ENCODE measurements at places on chromosomes 5 and 9. TPM values are rescaled to one million over a fixed set of nuclear protein-coding genes. Genes with fewer than 3 reads are reported as not detected.

SHB gene
- total RNA-seq: 7.7 TPM

C9 gene
- not detected for total RNA-seq

DIPK1B gene
- 5.2 TPM for total RNA-seq

MLANA gene
- total RNA-seq: not detected

ALDH1B1 gene
- 47.2 TPM for total RNA-seq

DNA sequence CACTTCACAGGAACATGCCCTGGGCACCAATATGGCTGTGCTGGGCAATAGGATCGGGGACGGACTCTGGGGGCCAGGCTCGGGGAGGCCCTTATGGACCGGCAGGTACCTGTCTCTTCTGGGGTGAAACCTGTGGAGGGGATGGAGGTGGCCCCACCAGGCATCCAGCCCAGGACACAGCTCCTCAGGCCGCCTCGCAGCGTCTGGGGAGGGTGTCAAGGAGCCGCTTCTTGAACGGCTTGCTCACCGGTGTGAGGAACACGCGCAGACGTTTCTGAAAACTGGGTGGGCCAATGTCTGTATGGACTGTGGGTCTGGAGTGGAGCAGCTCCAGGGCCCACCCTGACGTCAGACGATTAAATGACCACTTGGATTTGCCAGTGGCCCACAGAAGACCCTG is 45.8 kb downstream of the PLEKHG4B start:
- DNase-seq: no peak

DNA sequence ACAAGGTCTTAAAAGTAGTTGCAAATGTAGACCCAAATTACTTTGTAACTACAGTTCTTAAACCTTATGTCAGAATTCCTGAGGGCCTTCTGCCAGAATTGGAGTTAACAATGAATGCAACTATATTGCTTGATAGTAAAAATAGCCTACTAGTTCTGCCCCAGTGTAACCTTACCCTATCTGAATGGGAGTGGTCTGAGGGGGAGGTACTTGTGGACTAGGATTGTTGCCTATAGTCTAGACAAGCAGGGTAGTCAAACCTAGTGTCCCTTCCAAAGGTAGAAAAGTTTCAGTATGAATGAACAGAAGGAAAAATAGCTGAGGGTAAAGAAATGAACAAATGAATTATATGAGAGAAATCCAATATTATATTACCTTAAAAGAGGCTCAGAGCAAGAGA is 242.2 kb downstream of the PJA2 start:
- DNase-seq: no peak

GRCh38 chr5:73514418-73514817 is 16.2 kb downstream of the BTF3 start:
- no peak for DNase-seq

GRCh38 chr9:21991072-21991959 is 2.9 kb downstream of the CDKN2A start:
- DNase-seq: no peak

DNA sequence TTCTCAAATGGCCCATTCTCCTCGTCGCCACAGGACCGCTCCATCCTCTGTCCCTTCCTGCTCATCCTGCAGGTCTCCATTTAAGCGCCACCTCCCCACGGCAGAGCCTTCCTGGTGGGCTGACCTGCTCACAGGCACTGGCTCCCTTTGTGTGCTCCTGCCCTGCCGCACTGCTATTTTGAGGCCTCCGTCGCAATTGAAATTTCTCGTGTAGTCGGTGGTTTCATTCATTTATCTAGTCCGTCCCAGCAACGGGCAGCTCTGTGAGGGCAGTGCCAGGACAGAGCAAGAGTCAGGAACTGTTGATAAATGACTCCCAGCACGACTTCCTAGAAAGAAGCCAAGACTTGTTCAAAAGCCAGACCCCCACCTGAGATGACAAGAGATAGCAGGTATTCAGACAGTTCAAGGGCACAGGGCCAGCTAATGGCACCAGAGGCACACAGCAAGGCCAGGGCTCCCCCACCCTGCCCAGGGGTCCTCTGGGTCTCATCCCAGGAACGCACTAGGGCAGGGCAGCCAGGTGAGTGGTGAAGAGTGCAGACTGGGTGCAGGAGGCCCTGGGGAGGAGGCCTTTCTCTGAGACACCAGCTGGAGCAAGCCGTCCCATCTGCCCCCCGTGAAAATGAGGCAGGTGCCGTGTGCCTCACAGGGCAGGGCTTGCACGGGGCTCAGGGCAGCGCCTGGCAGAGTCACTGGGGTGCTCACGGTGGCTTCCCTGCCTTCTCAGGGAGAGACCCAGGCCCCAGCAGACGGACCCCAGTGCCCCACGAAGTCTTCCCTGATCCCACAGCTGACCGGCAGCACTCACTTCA is 36.9 kb downstream of the FAM78A start:
- no peak for DNase-seq

DNA sequence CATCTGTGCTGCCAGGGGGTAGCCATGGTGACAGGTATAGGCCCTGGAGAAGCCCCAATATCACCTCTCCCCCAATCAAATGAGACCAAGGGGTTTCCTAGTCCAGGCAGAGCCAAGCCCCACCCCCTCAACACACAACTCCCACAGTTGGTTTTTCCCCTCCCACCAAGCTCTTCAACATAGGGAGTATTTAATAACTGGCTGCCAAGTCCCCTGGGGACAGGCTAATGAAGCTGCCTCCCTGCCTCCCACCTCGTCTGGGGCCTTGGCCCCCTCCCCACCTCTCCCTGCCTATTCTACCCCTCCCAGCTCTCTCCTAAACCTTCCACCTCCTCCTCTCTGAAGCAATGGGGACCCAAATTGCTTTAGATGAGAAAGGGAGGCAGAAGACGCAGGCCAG is 23.4 kb downstream of the CPLX2 start:
- DNase-seq: no peak

GRCh38 chr9:75890472-75891276 is at the start of gene PCSK5:
Gene PCSK5 (plus strand): TSS chr9:75890673. CDS start chr9:75891182, 509 bp downstream.
- peak; percentile 91 for DNase-seq

GRCh38 chr5:12017007-12017406 is 112.8 kb upstream of the CTNND2 start:
- no peak for DNase-seq

DNA sequence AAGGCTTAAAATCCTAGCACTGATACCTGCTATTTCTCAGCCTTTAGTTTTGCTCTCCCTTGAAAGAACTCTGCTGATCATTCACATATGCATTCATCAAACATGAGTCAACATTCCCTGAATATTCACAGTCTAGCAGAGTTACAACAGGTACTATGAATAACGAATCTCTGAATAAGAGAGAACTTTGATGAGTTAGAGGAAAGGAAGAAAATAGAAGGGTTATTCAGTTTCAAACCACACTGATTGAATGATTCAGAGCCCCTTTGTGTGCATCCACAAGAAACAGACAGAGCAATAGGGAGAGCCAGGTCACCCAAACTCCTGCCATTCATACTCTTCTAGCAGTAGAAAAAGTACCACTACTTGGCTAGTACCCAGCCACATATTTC is 36.0 kb downstream of the FOXD1 start:
- no peak for DNase-seq

GRCh38 chr5:67102708-67103107 is 93.9 kb downstream of the CD180 start:
- DNase-seq: no peak

Data from ovary (tissue), 10 donors.